ENCODE measurements at places on chromosomes 4 and X. TPM values are rescaled to one million over a fixed set of nuclear protein-coding genes. Genes with fewer than 3 reads are reported as not detected.

PNPLA4 gene
- total RNA-seq, result 21.0 TPM

RTL3 gene
- total RNA-seq, result 1.2 TPM

SLC25A6 gene
- 276 TPM for total RNA-seq

CFI gene
- total RNA-seq, result 0.08 TPM

ALB gene
- not detected for total RNA-seq

S100G gene
- total RNA-seq, result not detected

TCEAL5 gene
- not detected for total RNA-seq

NLGN4X gene
- total RNA-seq, result not detected

BEX1 gene
- 112 TPM for total RNA-seq

COX7B2 gene
- total RNA-seq, result not detected

NRK gene
- not detected for total RNA-seq
